ENCODE measurements at places on chromosomes 1 and 21.

DNA sequence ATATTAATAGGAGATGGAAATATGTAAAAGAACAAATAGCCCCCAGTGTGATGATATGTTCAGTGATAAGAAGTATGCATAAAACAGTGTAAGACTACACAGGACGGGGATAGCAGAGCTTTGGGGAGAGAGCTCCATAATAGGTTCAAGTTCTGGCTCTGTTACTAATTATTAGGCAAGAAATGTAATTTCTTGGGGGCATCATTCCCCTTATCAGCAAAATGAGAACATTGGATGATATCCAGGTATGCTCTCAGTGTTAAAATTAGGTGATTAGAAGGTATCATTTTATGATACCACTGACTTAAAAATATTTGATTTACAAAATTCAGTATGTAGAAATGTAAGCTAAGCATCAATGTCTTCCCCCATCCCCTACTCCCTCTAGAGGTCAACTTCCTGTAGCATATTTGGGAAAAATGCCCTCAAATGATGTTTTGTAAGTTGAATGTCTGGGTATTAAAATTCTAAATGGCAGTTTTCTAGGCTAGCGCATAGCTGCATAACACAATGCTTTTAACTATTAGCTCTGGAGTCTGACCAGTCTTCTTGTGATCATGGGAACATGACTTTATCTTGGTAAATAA, 585.7 kb upstream of the CAMK1G start:
- DNase-seq: no peak

GRCh38 chr1:66305927-66306326, 228.0 kb upstream of the SGIP1 start:
- no peak for DNase-seq

GRCh38 chr1:244171241-244171985, 120.3 kb downstream of the ZBTB18 start:
- no peak for DNase-seq

DNA sequence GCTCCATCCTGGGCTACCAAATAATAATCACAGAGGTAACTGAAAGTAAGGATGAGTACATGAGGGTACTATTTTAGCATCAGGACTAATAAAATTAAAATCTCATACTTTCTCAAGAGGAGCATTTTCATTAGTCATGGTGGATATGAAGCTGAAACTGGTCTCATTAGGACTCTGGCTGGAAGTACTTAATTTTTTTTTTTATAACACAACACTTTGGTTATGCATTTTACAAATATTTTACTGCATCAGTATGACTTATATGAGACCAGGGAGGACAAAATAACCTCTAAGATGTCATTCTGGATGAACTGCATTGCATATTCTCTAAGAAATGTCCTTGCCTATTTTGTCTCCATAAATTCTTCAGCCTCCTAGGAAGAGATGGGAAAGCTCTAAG, 290.9 kb downstream of the HLX start:
- no peak for DNase-seq

DNA sequence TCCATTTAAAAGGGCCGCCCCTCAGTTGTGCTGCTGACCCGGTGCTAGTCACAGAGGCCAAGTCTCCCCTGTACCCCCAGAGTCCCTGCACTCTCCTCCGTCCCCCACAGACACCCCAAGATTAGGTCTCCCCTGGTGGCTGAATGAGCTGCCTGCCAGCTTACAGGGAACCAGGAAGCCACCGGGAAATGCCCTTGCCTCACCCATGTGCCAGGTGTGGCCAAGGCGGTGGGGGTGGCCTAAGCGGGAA, 32.7 kb downstream of the HSPG2 start:
- DNase-seq: no peak

- no peak for DNase-seq
Measured at GRCh38 chr21:38524168-38525153, 26.2 kb upstream of the ERG start.

DNA sequence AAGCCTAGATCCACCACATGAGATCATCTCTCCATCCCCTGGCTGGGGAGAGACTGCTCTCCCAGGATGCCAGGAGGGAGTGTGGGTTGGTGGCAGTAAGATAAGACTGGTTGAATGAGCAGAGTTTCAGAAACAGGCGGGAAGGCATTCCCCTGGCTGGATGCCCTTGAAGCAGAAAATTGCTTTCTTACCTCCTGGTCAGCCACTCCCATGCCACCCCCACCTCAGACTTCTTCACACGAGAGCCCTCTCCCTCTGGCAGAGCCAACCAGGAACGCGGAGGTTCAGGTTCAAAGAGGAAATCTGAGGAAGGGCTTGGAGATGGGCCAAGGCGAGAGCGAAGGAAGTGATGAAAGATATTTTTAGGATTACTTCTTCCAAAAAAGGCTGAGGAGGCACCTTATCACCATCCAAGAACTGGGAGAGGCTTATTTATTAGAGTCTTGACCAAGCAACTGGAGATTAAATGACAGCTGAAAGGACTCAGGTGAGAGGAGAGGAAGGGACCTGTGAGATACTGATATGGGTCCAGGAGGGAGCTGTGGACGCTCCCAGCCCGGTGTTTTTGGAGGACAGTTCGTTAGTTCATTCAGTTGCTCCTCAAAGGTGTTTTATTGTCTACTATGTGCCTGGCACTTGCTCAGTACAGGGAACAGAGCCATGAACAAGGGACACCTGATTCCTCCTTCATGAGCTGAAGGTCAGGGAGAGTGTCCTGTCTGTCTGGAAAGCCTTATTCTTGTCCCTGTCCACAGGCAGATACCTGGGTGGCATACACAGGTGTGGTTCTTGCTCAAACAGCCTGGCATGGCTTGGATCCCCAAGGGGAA, 18.9 kb upstream of the SLC26A9 start:
- no peak for DNase-seq

DNA sequence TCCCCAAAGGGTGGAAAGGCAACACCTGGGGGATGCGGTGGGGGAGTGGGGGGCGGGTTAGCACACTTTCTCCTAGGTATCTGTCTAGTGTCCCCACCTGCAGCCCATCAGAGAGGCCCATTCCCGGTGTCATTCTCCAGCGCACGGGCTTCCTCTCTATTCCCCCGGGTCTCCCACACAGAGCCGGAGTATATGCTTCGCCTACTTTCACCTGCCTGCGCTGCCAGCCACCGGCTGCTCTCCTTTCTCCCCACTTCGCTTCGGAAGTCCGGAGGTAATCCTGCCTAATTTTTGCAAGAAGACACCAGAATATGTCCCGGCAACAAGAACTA, 852 bp downstream of the RGS7 start:
- no peak for DNase-seq

DNA sequence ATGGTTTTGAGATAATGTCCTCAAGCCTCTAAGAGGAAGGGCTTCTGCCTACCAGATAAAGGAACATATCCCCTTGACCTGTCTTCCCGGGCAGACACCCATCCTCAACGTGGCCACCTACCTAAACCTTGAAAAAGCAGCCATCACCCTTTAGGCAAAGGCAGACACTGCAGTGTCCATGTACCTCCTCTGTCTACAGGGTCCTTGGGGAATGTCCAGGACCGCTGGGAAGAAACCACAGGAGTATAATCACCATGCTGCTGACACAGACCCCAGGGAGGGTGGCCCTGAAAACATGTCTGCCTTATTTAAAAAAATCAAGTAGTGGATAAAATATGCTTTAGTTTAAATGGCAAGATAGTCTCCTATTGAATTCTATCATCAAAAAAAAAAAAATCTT, 16.6 kb downstream of the BCAR3 start:
- no peak for DNase-seq

- DNase-seq: no peak
Measured at GRCh38 chr1:200043336-200043668, 15.8 kb downstream of the NR5A2 start.

- no peak for DNase-seq
Measured at GRCh38 chr1:169928438-169929209, 34.9 kb upstream of the SCYL3 start.

DNA sequence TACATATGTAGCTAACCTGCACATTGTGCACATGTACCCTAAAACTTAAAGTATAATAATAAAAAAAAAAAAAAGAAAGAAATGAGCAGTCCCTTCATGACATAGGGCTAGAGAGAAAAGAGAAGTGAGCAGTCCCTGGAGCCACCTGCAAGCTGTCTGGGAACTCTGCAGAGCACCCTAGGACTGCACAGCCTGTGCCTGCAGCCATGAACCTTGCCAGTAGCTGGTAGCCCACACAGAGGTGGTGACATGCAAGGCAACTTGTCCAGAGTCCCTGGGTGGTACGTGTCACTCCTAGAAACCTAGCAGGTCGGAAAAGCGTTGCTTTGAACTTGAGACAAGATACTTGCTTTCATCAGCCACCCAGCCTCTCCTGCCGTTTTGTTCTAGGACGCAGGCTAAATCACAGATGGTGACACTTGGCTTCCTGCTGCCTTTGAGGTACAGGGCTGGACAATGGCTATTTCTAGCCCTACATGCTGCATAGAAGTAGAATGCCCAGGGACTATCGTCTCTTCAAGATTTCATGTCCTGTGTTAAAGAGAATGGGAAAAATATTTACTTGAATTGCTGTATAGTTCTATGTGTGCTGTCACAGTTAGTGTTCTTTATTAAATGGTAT, 260.9 kb downstream of the LTN1 start:
- no peak for DNase-seq

GRCh38 chr21:45372732-45373355, 32.1 kb upstream of the COL18A1 start:
- DNase-seq: no peak

GRCh38 chr1:224061436-224061835, 52.5 kb upstream of the FBXO28 start:
- DNase-seq: no peak

DNA sequence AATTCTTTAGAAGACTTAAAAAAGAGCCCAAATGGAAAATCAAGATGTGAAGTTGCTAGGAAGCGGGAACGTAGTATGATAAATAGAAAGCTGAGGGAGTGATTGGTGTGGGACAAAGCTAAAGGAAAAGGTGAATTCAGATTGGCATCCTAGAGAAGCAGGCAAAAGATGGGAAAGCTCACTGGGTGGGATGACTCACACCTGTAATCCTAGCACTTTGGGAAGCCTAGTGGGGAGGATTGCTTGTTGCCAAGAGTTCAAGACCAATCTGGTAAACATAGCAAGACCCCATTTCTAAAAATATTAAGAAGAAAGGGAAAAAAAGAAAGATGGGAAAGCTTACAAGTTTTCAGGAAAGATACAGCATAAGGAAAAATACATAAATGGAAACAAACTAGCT, 1.8 kb downstream of the MRPS21 start:
- DNase-seq: no peak

GRCh38 chr1:111242805-111243523, 15.5 kb downstream of the CHI3L2 start:
- no peak for DNase-seq

DNA sequence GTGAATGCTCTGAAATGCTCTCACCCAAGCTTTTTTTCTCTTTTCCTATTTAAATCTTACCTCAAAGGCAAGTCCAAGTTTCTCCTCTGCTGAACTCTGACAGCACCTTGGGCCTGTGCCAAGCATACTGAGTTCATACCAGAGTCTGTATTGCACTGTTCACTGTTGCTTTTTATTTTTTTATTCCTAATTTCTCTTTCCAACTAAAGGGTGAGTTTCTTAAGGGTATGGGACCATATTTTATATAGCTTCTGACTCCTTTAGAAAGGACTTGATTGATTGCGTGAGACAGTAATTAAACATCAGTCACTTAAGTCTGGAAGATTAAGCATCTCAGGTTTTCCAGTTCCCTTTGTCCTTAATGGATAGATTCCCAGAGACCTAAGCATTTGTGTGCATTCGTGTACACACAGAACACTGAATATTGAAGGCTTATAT, 69.9 kb downstream of the CACHD1 start:
- DNase-seq: no peak

- no peak for DNase-seq
Measured at GRCh38 chr1:171852272-171852671, 11.0 kb downstream of the DNM3 start.

- DNase-seq: no peak
Measured at GRCh38 chr1:97123717-97124431, 402.3 kb downstream of the PTBP2 start.

GRCh38 chr1:222097588-222097987, 355.7 kb upstream of the DUSP10 start:
- DNase-seq: no peak

DNA sequence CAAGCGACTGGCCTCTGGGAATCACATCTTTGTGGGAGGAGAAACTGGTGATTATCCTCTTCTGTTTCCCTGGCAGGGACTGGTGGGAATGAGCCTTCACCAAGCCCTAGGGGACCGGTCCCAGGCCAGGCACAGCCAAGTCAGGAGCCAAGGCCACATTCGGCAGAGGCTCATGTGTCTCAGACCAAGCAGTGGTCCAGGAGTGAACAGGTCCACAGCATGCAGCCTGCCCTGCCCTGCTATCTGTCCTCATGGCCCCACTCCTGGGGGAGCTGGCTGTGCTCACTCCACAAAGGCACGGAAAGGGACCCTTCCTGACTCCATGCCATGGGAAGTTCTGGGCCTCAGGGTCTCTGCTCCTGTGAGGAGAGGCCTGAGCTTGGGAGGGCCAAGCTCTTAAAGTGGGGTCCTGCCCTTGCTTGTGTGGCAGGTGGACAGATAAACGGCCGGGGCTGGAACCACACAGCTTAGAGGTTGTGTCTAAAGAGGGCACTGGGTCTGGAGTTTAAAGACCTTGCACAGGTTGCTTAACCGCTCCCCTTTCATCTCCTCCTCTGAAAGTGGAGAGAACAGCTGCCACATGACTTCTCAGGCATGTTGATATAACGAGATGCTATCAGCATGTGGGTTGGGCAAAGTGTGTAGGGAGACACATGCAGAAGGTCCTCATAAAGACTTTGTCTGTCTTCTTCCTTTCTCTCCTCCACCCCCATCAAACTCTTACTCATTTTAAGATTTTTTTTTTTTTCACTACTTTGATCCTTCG, 57.5 kb downstream of the CASQ2 start:
- DNase-seq: no peak

DNA sequence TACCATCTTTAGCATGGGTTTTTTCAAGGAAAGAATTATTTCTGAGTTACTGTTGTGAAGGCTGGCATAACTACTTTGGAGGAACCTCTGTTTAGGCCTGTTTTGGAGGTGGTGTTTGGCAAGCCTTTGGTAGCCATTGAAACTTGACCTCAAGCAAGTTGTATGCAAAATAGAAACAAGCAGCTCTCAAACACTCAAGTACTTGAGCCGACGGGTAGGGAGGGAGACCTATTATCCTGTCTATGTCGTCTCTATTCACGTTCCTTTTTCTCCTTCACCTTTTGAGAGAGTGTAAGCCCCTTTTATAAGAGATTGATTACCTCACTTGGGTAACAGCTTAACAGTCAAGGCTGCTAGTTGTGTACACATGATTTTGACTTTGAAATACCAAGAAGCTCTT, 878.3 kb upstream of the CXADR start:
- no peak for DNase-seq

GRCh38 chr1:181661569-181661968, 178.3 kb downstream of the CACNA1E start:
- DNase-seq: no peak

GRCh38 chr1:246139745-246140182, 367.3 kb downstream of the SMYD3 start:
- no peak for DNase-seq

DNA sequence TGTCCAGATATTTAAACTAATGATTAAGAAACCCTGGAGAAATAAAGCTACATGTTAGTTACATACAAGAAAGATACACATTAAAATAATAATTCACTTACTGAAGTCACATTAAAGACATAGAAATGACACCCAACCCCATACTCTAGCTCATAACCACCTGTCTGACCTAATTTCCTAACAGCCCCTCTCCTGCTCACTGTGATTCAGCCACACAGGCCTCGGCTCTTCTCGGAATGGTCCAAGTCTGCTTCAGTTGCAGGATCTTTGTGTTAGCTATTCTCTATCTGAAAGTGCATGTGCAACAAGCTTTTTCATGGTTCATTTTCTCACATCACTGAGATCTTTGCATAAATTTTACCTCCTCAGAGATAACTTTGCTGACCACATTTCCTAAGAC, 209.8 kb downstream of the TM2D1 start:
- DNase-seq: no peak

- no peak for DNase-seq
Measured at GRCh38 chr1:186492531-186493291, 31.8 kb upstream of the PDC start.

All from activated naive CD8-positive, alpha-beta T cell treated with anti-CD3 and anti-CD28 coated beads, Interleukin-2, amount 10 ng/mL, durations not matched to agents 7 days and 5 days (primary cell).